ENCODE measurements at places on chromosomes 3 and 15.

DNA sequence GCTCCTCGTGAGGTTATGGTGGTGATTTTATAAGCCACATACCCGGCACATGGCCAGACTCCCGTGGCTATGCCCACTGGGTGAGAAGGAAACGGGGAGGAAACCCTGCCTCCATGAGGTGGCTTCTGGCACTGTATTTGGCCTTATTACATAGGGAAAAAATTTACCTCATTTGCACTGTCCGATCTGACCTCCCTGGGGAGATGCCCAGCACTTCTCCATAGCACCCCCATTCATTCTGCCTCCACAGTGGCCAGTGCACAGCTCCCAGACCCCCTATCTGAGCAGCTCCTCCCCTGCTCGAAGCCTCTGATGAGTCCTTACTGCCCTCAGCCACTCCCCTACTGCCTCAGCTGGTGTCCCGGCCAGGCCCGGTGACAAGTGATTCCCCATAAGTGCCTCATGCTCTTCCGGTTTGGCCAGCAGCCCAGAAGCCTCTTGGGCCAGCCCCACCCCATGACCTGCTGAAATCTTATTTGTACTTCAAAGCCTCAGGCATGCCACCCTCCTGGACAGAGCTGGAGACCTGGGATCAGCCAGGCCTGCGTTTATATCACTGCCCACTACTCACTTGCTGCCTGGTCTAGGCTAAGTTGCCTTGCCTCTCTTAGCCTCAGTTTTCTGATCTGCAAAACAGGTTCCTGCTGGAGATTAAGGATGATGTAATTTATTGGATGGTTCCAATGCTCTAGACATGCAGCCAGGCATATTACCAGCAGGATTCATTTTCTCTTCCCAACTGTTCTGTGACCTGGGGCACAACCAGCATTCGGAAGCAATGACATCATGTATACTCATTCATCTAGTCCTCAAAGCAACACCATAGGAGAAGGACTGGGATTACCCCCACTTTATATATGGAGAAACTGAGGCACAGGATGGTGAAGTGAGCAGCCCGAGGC, 30.6 kb upstream of the SLC6A6 start:
- DNase-seq: no peak

DNA sequence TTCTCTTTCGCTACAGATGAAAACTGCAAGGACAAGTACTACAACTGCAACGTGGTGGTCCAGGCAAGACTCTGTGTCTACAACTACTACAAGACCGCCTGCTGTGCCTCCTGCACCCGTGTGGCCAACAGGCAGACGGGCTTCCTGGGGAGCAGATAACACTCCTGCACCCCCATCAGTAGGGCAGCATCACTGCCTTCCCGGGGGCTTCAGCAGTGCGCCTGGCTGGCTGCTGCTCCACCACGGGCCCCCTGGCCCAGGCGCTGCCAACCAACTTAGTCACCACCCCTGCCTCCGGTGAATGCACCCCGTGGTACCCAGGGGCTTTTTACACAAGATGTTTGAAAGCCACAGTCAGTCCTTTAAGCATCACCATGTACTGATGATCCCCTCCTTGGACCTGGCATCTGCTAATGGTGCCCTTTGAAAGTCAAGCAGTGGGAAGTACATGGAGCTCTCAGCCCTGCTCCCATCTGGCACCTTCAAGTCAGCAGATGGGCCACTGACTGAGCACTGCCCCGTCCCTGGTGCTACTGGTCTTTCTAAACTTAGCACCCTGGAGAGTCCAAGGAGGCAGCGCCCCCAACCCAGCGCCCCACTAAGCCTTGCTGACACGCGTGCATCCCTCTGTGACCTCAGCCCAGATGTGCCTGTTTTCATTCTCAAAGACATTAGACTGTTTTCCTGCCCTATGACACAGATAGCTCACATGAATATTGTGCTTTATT, 33.0 kb upstream of the NR2E3 start:
- no peak for DNase-seq

DNA sequence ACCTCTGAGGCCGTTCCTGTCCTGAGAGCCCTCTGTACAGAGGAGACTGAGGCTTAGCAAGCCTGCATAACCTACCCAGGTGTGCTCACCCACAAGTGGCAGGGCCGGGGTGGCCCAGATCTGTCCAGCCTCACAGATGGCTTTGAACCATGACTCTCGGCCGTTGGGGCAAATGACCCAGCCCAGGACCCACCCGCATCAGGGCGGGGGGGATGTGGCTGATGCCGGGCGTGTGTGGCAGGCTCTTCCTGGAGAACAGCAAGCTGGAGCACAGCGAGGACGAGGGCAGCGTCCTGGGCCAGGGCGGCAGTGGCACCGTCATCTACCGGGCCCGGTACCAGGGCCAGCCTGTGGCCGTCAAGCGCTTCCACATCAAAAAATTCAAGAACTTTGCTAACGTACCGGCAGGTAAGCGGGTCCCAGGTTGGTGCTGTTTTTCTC, 133.5 kb downstream of the LRRK1 start:
- DNase-seq: no peak

DNA sequence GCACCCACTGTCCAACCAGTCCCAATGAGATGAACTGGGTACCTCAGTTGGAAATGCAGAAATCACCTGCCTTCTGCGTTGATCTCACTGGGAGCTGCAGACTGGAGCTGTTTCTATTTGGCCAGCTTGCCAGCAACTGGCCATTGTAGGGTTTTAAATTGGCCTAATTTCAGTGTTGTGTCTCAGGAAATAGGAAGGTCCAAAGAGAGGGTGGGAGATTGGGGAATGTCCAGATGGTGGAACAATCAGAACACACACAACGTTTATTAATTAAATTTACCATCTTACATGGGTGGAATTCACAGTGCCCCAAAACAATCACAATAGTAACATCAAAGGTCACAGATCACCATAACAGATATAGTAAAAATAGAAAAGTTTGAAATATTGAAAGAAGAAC, 189.5 kb downstream of the ZNF385D start:
- DNase-seq: no peak

- no peak for DNase-seq
Measured at GRCh38 chr3:160617636-160618035, 52.3 kb upstream of the KPNA4 start.

- DNase-seq: no peak
Measured at GRCh38 chr15:53693729-53694475, 65.6 kb downstream of the WDR72 start.

DNA sequence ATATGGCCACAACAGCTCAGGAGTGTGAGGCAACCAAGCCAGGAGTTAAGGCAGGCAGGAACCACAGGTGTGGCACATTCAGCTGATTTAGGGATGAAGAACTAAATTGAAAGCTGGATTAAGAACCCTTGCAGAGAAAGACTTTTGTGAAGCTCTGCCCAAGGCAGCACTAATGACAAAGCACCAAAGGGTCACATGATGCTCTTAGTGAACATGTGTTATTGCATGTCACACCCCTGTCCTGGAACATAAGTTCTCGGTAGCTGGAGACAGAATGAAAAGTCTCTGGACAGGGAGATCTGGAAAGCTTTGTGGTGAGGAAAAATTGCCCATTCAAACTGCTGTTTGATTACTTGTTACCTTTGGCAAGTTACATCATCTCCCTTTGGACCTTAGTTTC, 3.2 kb downstream of the EAF1 start:
- no peak for DNase-seq

GRCh38 chr3:145191543-145191942, 969.4 kb downstream of the PLOD2 start:
- DNase-seq: no peak

GRCh38 chr15:70436428-70436827, 326.9 kb downstream of the UACA start:
- DNase-seq: no peak

GRCh38 chr15:68808770-68809169, 11.9 kb downstream of the ANP32A start:
- DNase-seq: no peak

GRCh38 chr3:175477651-175478224, 618.6 kb downstream of the NAALADL2 start:
- DNase-seq: no peak

DNA sequence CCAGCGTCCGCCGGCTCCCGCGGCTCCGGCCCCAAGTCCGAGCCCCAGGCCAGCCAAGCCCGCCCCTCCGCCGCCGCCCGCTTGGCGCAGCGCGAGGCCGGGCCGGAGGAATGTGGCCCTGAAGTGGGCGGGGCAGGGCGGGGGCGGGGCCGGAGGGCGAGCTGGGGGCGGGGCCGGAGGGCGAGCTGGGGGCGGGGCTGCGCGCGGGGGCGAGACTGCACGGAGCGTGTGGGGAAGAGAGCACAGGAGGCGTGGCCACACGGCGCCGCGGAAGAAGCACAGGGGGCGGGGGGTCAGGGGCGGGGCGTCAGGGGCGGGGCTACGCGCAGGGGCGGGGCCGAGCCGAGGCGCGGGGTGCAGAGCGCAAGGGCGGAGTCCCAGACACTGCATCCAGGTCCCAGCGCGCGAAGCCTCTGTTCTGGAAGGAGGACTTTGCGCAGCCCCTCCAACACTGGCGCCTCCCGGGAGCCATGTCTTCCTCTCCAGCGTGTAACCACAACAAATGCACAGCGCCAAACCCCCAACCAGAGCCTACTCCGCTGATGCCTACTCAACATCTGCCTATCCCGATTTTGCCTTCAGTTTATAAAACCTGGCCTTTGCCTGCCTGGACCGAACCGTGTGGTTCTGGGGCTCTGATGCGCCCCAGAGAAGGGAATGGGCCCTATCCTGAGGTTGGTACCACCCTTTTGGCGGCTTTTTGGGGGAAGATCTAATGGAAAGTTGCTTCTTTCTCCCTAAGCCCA, 105.5 kb downstream of the IQSEC1 start:
- no peak for DNase-seq

DNA sequence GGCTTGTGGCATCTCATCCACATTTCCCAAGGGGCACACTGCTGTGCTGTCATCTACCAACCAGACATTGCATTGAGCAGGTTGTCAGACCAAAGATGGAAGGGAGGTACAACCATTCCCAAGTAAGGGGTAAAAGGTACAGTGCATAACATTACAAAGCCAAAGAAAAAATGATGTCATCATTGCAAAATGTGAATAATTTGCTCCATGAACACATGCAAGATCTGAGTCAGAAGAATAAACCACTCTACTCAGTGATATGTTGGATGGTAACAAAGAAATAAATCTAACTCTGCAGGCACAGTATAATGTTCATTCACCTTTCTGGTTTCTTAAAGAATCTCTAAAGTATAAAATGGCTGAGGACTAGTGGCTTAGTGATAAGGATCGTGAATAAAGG, 202.7 kb downstream of the MAGI1 start:
- DNase-seq: no peak

GRCh38 chr3:95311272-95311671, 1248.4 kb downstream of the NSUN3 start:
- no peak for DNase-seq

DNA sequence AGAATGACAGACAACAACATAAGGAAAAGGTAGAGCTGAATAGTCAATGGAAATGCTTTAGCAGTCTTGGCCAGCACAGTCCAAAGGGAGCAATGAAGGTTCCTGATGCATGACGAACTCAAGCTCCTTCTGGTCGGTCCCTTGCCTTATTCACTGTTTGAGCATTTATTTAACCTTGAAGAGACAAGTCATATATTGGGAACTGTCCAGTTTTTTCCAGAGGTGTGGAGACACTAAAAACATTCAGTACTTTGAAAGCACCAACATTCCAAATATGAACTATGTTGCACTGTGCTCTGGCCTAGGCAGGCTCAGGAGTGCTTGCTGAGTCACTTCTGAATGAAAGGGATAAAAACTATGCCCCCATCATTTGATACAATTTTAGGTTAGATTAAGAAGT, 384.8 kb downstream of the MECOM start:
- no peak for DNase-seq

DNA sequence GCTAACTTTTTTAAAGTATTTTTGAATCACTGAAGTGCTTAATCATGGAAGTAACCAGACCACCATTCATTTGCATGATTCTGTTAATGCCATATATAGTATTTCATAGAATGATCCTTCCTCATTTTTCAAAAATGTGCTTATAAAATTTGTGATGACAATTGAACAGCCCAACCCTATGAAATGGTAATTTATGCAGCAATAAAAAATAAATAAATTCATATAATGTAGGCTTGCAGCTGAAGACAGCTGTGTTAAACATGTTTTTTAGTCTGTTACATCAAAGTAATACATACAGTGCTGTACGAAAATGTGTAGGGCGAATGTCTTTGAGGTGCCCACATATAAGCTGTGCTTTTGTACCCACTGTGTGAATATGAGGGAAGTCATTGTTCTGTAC, 131.7 kb downstream of the FILIP1L start:
- DNase-seq: no peak

- DNase-seq: no peak
Measured at GRCh38 chr3:157594413-157594812, 91.2 kb upstream of the VEPH1 start.

GRCh38 chr15:88907111-88907510, 6.1 kb downstream of the MFGE8 start:
- DNase-seq: no peak

GRCh38 chr15:63473999-63474809, 30.2 kb upstream of the USP3 start:
- peak; percentile 68 for DNase-seq

GRCh38 chr3:111947231-111947630, 31.6 kb upstream of the ABHD10 start:
- no peak for DNase-seq

DNA sequence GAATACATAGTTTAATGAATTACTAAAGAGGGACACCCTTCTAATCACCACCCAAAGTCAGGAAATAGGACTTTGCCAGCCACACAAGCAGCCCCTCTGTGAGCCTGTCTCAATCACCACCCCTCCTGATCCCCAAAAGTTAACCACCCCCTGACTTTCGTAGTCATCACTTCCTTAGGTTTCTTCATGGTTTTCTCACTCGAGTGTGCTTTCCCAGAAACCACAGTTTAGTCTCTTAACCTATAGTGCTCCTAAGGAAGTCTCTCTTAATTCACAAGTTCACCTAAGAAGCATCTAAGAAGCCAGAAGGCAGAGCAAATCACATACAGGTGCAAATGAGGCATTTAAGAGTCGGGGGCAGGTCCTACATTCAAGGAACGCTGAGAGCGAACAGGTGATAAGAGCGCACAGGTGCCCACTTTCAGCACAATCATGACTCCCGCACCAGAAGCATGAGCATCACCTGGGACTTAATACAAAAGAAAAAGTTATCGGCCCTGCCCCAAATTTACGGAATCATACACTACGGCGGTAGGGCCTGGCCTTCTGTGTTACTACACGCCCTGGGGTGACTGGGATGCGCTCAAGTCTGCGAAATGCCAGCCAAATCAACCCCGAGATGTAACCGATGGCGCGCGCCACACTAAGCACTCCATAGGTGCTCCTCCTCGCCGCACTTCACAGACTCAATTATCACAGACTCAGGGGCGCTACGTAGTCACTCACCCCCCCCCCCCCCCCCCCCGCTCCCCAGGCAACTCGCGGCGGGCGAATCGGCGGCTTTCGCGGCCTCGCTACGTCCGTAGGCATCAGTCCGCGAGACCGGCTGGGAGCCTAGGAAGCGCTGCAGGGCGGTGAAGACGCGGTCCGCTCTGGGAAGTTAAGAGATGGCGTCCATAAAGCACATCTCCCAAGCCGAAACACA, 815 bp downstream of the ULK4 start:
- DNase-seq: no peak

- DNase-seq: no peak
Measured at GRCh38 chr3:3627114-3627513, 172.1 kb upstream of the LRRN1 start.

Measured in NCI-H1417 treated with DMSO at 0.1 percent for 48 hours (cell line).